ENCODE measurements at places on chromosomes 16 and 17.

GRCh38 chr17:81693509-81694210, 9.5 kb upstream of the MRPL12 start:
- no peak for DNase-seq

GRCh38 chr16:79062336-79062735, 538.2 kb downstream of the MAF start:
- no peak for DNase-seq

DNA sequence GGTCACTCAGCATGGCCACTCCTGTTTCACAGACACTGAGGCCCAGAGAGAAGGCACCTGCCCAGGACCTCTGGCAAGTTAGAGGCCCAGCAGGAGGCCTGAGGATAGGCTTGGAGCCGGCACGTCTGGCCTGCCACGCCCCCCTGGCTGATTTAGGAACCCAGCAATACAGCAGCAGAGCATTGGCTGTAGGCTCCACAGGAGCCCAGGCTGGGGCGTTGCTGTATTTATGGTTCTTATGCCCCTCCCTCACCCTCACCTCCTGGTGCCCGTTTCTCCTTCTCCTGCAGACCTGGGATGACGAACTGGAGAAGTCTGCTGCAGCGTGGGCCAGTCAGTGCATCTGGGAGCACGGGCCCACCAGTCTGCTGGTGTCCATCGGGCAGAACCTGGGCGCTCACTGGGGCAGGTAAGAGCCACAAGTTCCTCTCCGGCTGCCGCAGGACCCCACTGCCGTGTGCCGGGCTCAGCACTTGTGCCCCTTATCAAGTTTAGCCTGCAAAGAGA, 25.8 kb downstream of the CRISPLD2 start:
- no peak for DNase-seq

GRCh38 chr16:68324780-68325357, 14.1 kb downstream of the PRMT7 start:
- DNase-seq, result no peak

DNA sequence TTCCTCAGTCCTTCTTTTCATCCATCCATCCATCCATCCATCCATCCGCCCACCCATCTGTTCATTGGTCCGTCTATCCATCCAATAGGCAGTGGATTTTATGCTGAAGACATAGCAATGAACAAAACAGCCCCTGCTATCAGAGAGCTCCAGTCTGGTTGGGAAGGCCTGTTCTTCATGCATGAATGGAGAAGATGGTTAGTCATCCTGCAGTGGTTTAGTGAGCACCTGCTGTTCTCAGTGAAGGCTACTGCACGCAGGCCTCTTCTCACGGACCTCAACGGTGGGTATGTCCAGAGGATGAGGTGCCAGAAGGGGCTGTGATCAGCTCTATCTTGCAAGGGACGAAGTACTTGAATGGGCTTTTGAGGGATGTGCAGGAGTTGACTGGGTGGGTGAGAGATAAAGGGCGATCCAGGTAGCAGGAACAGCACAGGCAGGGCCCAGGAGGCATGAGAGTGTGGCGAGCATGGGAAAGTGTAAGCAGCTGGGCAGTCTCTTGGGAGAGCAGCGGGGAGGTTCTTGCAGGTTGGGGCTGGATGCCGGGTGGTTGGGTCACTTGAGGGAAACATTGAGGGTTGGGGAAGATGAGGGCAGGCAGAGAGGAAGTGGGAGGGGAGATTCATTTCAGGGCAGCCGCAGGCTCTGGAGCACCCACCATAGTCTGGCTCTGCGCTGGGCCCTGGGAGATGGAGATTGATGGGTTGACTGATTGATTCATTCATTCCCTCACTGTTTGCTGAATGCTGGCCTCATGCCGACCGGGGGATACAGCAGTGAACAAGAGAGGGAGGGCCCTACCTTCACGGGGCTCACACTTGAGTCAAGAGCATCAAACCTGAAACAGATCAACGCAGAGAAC, 115.0 kb upstream of the CIBAR2 start:
- DNase-seq, result no peak

DNA sequence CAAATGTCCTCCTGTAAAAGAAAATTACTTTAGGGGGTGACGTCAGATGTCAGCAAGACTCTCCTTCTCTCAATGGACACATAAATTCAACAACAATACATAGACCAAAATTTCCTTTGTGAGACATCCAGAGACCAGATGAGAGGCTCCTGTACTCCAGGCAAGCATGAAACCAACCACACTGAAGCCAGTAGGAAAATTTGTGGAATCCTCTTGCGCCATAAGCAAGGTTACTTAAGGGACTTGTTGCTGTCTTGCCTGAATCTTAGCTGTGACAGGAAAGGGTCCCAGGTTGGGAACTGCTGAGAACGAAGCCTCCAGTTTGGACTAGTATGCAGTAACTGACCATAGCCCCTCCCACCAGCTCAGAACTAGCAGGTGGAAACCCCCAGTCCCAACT, 56.0 kb downstream of the CEP112 start:
- no peak for DNase-seq
